ENCODE measurements at places on chromosomes 5 and 9.

- no peak for DNase-seq
Observed at GRCh38 chr5:164335837-164336236, 830.4 kb downstream of the MAT2B start.

- DNase-seq = no peak
Observed at GRCh38 chr5:65149827-65150226, 331.9 kb downstream of the ADAMTS6 start.

GRCh38 chr9:23812673-23813072 lies 13.4 kb downstream of the ELAVL2 start:
- no peak for DNase-seq

GRCh38 chr5:75716715-75717081 lies 539 bp downstream of the POC5 start:
- no peak for DNase-seq

GRCh38 chr9:122546196-122546595 lies 6.7 kb upstream of the OR1N2 start:
- DNase-seq = no peak

DNA sequence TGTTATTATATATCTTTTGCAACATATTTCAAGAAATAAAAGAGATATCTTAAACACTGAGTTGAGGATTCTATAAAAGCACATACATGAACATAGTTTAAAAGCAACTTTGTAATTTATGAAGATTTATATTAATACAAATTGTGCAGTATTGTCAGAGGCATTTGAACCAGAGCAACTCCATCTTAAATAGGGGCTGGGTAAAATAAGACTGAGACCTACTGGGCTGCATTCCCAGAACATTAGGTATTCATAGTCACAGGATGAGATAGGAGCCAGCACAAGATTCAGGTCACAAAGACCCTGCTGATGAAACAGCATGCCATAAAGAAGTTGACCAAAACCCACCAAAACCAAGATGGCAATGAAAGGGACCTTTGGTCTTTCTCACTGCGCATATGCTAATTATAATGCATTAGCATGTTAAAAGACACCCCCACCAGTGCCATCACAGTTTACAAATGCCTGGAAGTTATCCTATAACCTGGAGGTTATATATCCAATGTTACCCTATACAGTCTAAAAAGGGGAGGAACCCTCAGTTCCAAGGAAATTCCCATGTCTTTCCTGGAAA lies 320.2 kb downstream of the FAM170A start:
- no peak for DNase-seq

DNA sequence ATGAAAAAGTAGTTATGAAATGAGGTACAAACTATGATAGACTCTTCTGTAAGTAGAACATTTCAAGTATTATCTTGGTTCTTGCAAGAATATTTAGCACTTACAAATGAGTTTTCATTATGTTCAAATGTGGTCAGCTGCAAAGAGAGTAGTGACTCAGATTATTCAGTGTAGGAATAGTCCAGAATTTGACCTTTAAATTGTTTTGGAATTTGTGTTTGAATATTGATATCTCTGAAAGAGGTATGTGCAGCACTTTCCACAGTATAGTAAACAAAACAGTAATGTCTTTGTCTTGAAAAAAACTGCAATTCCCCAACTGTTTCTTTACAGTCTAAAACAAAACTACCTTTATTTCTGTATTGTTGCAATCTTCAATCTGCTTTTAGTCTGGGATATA lies 56.1 kb downstream of the WDR70 start:
- DNase-seq = no peak

GRCh38 chr5:17398866-17399835 lies 98.9 kb upstream of the TAF11L2 start:
- DNase-seq = no peak

Measured in NCI-H2171 treated with DMSO at 0.1 percent for 48 hours (cell line).